ENCODE measurements at places on chromosomes 12 and 14.
A peak's percentile ranks its signal among the peaks of the same experiment; 100 is the strongest.

- no peak for DNase-seq
Measured at GRCh38 chr12:59620326-59620725, 24.5 kb downstream of the SLC16A7 start.

DNA sequence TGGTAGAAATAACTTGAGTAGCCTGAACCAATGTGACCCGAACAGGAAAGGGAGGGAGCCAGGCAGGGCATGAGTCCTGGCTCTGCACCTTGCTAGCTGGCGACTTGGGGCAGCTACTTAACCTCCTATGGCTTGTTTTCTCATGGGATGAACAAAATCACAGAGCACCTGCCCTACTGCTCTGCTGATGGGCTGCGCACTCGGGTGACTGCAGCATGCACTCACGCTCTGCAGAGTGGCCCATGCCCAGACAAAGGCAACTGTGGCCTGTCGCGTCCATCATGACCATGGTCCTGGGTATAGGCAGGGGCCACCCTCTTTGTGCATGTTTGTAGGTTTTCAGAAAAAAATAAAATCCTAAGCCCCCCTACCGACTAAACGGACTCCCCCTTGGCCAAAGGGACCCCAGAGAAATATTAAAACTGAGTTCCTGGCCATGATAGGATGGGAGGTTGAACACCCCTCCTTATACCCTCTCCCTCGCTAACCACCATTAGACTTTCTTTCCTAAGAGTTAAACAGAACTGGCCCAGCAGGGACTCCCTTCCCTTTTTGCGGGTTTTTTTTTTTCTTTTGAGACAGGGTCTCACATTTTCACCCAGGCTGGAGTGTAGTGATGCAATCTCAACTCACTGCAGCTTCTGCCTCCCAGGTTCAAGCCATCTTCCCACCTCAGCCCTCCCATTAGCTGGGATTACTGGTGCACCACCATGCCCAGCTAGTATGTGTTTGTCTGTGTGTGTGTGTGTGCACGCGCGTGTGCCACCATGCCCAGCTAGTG is 32.5 kb downstream of the VWF start:
- no peak for DNase-seq

- DNase-seq = no peak
Measured at GRCh38 chr14:35341454-35341750, 49.2 kb downstream of the PSMA6 start.

DNA sequence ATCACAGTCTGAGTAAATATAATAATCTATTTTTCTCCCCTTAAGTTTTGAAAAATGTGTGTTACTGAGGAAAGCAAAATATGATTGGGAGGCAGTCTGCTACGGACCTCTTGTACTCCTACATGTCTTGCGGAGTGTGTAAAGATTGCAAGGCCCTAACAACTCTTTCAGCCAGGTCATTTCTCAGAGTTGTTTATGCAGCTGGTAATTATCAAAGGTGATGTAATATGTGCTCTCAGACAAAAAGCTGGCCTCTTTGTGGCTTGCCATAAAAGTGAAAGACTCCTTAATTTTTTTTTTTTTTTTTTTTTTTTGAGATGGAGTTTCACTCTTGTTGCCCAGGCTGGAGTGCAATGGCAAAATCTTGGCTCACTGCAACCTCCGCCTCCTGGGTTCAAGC is 40.5 kb upstream of the MON2 start:
- no peak for DNase-seq

- peak; percentile 43 for DNase-seq
Measured at GRCh38 chr14:53109105-53110041, 43.8 kb downstream of the DDHD1 start.

- no peak for DNase-seq
Measured at GRCh38 chr12:108594-108993, 42.0 kb downstream of the IQSEC3 start.

DNA sequence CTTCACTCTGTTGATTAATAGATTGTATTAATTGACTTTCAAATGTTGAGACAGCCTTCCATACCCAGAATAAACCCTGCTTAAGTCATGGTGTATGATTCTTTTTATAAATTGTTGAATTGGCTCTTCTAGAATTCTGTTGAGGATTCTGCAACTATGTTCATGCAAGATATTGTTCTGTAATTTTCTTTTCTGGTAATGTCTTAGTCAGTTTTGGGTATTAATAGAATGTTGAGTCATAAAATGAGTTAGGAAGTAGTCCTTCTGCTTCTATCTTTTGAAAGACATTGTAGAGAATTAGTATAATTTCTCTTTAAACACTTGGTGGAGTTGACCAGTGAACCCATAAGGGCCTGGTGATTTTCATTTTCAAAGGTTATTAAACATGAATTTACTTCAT is 958.9 kb downstream of the LRFN5 start:
- DNase-seq = no peak

GRCh38 chr14:93859957-93860356 is 67.2 kb upstream of the FAM181A start:
- DNase-seq = no peak

DNA sequence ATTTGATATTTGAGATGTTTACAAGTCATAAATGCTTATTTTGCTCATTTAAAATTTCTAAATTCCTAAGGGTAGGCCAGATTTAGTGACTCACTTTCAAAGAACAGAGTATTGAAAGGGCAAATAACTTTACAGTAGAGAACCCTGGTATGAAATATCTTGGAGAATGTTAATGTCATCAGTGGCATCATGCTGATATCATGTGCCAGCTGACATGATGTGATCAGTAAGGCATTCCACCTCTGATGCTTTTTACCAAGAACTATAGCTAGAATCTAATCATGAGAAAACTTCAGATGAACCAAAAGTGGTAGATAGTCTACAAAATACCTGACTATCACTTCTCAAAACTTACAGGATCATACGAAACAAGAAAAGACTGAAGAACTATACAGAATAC is 2.9 kb upstream of the FLRT2 start:
- no peak for DNase-seq

DNA sequence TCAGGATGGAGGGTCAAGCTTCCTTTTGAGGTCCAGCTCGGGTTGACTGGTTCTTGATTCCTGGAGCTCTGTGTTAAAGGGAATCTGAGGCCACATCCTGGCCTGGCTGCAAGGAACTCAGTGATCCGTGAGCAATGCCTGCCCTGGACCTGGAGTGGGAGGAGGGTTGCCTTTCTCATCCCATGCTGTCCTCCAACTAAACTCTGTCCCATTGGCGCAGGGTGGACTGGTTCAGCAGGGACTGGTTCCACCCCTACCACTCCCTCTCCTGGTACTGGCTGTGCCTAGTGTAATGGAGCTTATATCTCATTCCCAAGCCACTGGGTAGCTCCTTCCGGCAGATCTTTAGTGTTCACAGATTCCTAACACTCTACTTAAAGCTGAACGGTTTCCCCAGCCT is 3.9 kb upstream of the CMKLR1 start:
- no peak for DNase-seq

GRCh38 chr14:55448141-55448614 is 7.8 kb upstream of the TBPL2 start:
- DNase-seq = no peak

- DNase-seq = no peak
Measured at GRCh38 chr12:53208435-53208834, 1.4 kb upstream of the ITGB7 start.

- peak; percentile 29 for DNase-seq
Measured at GRCh38 chr12:45745861-45746277, 16.4 kb downstream of the ARID2 start.

GRCh38 chr12:115240251-115240650 is 556.3 kb upstream of the TBX3 start:
- DNase-seq = no peak

- DNase-seq = no peak
Measured at GRCh38 chr12:88570103-88570502, 10.2 kb downstream of the KITLG start.

- DNase-seq = peak; percentile 78
Measured at GRCh38 chr14:23327947-23328744, 6.9 kb downstream of the PABPN1 start.

- no peak for DNase-seq
Measured at GRCh38 chr12:2287151-2287550, 234.4 kb downstream of the CACNA1C start.

DNA sequence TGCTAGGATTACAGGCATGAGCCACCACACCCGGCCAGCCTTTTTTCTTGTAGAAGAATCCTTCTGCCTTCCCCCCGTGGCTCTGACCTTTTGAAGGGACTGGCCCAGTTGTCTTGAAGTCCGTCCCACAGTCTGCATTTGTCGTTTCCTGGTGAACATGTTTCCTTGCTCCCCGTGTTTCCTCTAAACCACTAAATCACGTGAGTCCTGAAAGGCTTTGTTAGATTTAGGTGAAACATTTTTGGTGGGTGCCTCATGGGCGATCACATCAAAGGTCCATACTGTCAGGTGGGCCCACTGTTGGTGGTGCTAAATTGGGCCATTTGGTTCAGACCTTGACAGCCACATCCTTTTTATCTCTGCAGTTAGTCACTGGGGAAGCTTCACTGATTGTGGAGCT is 26.3 kb downstream of the MLXIP start:
- DNase-seq = no peak

- no peak for DNase-seq
Measured at GRCh38 chr12:71565535-71565934, 98.1 kb downstream of the ZFC3H1 start.

DNA sequence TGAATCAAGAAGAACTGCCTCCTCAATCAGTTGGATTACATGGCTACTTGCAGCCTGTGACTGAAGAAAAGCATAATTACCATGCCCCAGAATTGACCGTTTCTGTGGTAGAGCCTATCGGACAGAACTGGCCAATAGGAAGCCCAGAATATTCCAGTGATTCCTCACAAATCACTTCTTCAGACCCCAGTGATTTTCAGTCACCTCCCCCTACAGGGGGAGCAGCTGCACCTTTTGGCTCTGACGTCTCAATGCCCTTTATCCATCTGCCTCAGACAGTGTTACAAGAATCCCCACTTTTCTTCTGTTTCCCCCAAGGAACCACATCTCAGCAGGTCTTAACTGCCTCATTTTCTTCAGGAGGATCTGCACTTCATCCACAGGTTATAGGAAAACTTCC is 80.8 kb downstream of the RAD52 start:
- no peak for DNase-seq

GRCh38 chr12:125412506-125412905 is 347.3 kb downstream of the AACS start:
- DNase-seq = no peak

DNA sequence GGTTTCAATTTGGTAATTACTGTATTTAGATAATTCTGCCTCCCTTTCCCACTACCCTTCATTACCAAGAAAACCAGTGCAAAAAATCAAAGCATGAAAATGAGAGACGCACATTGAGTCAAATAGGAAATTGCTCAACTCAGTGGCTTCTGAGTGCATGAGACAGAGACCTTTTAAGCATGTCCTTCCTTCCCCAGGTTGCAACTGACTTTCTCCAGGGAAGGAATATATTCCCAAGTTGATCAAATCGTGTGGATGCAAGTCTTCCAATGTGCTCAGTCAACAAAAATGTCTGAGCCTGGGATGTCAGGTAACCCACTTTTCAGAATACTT is 12.9 kb downstream of the BMP4 start:
- DNase-seq = no peak

GRCh38 chr14:103718572-103718971 is 3.0 kb downstream of the ZFYVE21 start:
- no peak for DNase-seq

DNA sequence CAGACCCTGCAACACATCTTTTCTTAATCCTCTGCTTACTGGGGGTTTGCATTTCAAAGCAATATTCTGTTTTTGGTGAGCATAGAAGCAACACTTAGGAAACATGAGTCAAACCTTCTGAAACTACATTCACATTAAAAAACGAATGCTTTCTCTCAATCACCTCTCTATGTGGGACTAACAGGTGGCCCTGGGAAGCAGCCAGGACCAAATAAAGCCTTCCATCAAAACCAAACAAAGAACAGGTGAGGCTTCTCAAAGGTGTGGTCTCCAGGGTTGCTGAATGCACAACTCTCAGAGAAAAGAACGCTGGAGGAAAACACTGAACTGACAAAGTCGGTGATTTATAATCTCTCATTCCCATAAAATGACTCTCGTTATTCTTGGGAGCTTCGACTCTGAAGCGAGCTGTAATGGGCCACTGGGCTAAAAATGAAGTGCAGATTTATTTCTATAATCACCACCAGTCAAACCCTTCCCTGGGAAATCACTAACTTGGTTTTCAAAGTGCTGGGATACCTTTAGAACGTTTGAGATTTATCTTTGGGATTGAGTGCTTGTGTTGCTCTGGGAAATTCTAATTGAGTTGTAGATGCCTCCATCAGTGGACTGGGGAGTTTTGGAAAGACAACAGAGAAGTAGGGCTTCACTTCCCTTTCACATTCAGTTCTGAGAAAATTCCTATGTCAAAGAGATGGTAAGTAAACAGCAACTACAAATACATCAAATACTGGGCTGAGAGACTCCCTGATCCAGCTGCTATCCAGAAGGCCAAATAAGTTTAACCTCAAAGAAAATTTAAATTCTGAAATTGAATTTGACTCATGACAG is 262.0 kb upstream of the TMPO start:
- no peak for DNase-seq

- peak; percentile 23 for DNase-seq
Measured at GRCh38 chr12:26058308-26058707, 66.5 kb downstream of the BHLHE41 start.

GRCh38 chr12:52010152-52010622 is 3.4 kb downstream of the TAMALIN start:
- no peak for DNase-seq

- DNase-seq = no peak
Measured at GRCh38 chr12:51914034-51914923, 7.0 kb downstream of the ACVRL1 start.

DNA sequence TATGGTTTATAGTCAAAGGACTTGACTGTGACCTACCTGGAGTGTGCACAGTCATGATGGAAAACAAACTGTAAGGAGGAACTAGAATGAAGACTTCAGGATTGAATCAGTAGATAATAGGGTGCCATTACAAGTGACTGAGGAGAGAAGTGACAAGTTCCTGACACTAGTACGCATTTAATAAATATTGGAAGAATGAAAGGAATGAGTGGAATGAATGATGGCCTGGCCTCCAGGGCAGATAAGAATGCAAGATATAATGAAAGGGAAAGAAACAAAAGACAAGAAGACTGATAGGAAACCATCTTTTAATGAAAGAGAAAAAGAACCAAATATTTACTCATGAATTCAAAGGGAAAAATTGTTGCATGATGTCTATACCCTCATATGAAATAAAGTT is 44.7 kb upstream of the NEDD1 start:
- DNase-seq = no peak

- peak; percentile 14 for DNase-seq
Measured at GRCh38 chr12:89801284-89801683, 92.6 kb upstream of the ATP2B1 start.

DNA sequence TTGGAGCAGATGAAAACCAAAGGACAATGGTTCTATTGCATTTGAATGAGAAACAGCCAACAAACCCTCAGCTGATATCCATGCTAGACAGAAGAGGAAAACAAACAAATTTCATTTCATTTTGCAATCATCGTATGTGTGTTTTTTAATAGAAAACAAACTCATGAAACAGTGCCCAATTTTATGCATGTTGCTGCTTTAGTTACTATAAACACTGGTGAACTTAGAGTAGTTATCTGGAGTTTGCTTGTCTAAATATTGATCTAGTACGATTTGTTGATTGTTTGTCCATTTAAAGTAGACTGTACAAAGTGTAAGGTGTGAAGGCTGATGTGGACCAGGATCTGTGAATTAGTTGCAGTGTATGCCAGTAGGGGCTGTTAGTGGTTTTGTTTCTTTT is 166.6 kb downstream of the KITLG start:
- no peak for DNase-seq
